Effector memory CD8-positive, alpha-beta T cell (primary cell): ENCODE measurements at places on chromosomes 3 and 15.

DNA sequence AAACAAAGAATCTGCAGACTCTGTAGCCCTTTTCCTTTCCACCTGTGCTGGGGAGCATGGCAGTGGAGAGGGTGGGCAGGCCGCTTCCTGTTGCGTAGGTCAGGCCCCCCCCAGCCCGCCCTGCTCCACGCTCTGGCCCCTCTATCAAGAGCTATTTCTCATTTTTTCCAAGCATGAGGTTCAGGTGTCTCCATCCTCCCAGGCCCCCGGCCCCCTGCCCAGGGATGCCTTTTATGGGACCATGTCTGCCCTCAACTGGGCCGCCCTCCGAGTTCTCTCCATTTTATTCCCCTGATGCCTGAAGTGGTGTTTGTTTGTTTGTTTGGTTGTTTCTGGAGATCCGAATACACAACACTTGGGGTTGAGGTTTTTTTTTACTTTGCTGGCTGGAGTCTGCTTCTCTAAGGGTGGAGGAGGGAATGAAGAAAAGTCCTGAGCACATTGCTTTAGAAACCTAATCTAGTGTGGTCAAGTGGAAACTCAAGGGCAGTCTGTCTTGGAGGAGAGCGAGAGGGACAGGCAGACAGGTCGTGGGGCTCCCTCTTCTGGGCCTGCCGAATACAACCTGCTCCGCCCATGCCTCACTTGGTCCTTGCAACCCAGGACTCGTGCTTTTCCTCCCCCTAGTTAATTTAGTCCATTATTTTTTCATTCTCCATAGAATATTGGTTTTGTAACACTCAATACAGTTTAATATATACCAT lies 176.5 kb upstream of the LYSMD4 start:
- DNase-seq, result no peak

DNA sequence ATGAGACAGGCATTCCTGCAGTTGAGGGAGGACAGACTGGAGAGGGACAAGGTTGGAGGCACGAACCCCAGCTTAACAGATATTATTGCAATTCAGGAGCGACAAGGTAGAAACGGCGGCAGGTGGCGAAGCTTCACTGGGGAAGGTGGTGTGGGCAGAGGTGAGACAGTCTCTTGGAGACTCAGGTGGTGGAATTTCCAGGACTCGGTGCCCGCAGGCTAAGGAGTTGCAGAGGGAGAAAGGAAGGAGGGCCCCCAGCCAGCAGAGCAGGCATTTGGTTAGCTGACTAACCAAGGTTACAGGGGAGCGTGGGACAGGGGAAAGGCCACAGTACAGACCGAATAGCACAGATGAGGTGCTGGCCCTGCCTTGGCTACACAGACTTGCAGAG lies 3.0 kb downstream of the FAM174B start:
- no peak for DNase-seq

DNA sequence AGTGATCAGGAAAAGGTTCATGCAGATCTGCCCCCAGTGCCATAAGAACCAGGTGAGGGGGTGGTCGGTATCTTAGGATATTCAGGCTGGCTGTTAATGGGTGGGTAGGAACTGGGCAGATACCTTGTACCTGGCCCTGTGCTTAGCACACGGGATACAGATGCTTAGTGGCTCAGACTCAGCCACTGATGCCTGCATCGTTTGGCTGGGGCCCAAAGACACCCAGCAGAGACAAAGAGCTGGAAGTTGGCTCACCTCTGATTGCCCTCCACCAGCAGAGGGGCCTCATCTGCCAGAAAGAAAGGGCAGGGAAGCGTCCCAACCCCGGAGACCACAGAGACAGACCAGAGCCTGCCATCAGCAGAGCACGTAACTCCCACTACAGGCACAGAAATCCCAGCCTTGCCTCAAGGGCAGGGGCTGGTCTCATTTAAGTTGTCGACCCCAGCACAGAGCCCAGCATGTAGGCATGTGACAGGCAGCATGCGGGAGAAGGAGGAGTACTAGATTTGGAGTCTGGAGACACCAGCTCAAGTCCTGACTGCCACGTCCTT lies 64.1 kb upstream of the SLC6A1 start:
- no peak for DNase-seq

DNA sequence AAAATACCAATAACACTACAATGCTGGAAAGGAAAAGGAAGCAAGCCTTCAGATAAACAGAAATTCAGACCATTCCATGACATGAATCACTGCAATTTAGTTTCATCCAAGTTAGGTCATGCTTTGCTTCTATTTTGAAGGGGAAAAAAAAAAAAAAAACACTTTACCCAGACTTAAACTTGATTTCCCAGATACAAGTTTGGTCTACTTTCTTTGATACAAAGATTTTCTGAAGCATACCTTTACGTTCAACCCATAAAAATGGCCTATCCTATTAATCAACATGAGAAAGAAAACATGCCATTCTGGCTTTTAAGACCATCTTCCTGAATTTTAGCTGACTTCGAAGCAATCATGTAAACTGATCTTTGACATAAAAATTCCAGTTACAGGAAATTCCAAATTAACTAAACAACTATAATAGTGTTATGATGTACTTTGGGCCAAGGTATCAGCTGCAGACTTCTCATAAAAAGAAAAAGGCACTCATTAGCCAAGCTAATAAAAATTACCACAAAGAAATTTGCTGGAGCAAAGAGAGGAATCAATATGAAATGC lies 12.6 kb downstream of the OSBPL10 start:
- DNase-seq, result no peak

GRCh38 chr3:62135741-62136140 lies 237.6 kb downstream of the FEZF2 start:
- no peak for DNase-seq

DNA sequence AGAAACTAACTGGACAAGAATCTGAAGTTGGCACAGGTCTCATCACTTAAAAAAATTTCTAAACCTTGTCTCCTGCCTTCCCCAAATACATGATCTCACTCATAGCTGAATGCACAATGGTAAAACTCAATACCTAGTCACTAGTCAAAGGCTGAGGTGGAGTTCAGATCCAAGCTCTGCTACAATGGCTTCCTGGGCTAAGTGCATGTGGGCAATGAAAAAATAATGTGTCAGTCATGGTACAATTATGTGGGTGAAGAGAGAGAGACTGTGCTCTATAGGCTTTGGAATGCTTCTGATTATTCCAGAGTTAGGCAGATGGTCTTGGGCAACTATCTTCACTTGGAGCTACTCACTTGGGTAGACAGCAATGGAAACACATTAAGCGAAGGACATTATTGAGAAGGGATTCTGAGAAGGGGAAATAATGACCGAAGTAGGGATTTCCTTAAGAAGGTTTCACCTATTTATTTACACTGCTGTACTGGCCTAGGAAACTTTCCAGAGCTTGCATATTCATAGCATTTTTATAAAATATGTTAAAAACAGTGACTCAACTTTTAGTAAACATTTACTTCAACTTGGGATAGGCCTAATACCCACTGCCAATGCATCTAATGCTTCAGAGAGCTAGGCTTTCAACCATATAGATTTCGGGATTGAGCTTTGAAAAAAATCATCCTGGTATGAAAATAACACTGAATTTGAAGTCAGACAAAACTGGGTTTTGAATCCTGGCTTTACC lies 58.7 kb upstream of the PLXND1 start:
- no peak for DNase-seq

- no peak for DNase-seq
Measured at GRCh38 chr15:65231306-65231705, 20.0 kb upstream of the CILP start.

- no peak for DNase-seq
Measured at GRCh38 chr3:187994221-187995042, 159.5 kb upstream of the LPP start.

- DNase-seq, result no peak
Measured at GRCh38 chr3:57862894-57863293, 106.8 kb downstream of the SLMAP start.

DNA sequence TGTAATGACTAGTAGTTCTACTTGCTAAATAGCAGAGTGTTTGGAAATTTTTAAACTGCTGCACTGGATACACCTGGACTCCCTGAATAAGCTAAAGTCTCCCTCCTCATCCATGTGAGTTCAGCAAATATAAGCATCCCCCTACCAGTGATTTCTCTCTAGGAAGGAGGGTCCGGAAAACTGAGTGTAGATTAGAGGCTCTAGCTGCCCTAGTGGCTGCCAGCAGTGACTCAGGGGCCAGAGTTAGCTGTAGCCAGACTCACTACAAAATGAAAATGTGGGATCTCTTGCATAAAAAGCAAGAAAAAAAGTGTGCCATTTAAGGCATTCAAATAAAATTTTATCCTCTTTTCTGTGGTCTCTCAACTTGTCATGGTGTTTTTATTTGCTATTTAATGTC lies 485.0 kb upstream of the ATP11B start:
- no peak for DNase-seq

DNA sequence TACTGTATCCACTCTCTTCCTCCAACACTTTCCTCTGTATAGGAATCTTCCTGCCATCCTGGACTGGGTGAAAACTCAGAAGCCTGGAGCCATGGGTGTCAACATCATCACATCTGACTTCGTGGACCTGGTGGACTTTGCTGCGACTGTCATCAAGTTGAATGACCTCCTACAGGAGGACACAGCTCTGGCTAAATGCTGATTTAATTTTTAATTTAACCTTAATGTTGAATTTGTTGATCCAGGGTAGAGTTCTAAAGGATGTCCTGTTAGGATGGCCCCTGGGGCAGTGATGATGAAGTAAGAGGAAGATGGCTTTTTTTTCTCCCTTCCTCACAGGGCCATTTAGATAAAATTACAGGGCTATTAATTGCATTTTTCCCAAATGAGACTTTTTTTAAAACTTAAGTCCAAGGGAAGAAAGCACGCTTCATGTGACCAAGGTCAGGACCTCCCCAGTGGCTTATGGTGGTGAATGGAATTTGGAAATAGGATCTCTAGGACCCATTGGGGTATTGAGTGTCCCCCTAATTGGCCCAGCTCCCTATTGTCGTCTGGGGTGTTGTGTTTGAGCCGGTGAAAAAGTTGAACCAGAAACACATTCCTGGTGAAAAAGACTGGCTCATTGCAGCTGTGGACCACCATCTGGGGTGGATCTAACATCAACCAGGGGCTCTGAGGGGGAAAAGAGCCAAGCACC lies 125.7 kb upstream of the ZBED2 start:
- DNase-seq, result no peak

DNA sequence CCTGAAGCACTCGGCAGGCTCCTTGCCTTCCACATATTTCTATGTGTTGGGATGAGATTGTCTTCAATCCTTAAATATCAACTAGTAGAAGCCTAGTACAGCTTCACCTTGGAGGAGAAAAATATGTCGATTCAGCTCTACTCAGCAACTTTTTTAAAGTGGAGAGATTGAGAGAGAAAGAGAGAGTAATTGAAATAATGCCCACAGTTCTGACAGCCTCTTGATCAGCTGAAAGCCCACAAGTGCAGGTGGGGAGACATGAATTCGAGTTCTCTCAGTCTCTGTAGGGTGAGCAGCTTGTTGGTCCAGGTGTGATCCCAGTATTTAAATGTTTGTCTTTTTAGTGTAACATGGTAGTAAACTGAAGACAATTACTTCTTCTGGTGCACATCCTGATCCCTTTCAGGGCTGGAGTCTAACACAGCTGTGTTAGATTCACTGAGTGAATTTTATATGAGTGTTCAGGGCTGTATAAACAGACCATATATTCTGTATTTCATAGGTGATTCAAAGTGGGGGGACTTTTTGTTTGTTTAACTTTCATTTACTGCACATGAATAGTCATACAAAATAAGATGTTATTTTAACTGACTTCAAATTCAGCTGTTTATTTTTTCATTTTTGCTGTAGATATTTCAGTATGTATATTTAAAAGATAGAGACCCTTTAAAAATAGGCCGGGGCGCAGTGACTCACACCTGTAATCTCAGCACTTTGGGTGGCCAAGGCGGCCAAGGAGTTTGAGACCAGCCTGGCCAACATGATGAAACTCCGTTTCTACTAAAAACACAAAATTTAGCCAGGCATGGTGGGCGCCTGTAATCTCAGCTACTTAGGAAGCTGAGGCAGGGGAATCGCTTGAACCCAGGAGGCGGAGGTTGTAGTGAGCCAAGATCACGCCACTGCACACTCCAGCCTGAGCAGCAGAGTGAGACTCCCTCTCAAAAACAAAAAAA lies 64.0 kb downstream of the ST6GAL1 start:
- DNase-seq, result no peak

GRCh38 chr3:60147249-60147950 lies 1097.6 kb upstream of the CFAP20DC start:
- no peak for DNase-seq

DNA sequence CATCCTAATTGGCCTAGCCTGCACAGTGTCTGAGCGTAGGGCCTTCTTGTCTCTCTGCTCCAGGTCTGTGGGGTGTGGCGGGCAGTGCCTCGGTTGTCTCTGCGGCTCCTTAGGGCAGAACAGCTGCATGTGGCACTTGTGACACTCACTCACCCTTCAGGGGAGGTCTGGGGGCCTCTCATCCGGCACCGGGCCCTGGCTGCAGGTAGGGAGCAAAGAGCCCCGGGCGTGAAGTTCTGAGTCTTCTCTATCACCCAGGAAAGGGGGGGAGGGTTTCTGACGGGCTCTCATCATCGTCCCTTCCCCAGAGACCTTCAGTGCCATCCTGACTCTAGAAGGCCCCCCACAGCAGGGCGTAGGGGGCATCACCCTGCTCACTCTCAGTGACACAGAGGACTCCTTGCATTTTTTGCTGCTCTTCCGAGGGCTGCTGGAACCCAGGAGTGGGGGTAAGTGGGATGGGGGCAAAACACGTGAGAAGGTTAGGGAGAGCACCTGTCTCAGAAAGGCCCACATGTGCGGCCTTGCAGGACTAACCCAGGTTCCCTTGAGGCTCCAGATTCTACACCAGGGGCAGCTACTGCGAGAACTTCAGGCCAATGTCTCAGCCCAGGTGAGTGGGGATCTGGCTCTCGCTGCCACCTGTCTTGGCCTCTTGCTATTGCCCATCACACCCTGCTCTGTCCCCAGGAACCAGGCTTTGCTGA lies 2.6 kb downstream of the CHRD start:
- DNase-seq, result no peak

DNA sequence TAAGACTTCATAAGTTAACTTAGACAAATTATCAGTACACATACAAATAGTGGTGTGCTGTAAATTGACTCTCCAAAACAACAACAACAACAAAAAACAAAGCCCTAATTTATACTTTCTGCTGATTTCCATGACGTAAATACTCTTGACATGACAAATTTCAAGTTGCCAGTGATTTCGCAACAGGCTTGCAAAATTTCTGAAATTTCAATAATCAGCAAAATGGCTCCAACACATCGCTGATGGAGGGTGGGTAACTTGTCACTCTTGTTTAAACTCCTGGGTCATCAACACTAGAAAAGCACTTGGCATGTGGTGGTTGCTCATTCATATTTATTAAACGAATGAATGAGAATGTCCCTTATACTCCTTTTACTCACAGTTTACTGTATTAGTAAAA lies 205.2 kb upstream of the SATB1 start:
- DNase-seq, result no peak

DNA sequence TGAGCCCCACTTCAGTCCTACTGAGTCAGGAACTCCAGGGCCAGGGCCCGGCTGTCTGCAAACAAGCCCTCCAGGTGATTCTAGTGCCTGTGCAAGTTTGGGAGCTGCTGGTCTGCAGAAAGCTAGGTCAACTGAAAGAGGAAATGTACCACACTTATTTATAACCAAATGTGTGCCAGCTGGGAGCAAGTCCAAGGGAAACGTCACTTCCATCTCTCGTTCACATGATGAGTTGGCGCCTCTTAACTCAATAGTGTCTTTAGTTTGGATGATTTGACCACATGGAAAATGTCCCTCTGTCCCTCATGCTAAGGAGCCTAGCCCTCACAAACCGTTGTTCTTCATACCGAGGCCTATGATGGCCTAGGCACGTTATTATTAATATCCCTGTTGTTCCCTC lies 43.2 kb downstream of the GOLGA8S start:
- no peak for DNase-seq

GRCh38 chr3:190746531-190746930 lies 116.0 kb downstream of the GMNC start:
- DNase-seq, result no peak
